ENCODE measurements at places on chromosomes 11 and 22.

DNA sequence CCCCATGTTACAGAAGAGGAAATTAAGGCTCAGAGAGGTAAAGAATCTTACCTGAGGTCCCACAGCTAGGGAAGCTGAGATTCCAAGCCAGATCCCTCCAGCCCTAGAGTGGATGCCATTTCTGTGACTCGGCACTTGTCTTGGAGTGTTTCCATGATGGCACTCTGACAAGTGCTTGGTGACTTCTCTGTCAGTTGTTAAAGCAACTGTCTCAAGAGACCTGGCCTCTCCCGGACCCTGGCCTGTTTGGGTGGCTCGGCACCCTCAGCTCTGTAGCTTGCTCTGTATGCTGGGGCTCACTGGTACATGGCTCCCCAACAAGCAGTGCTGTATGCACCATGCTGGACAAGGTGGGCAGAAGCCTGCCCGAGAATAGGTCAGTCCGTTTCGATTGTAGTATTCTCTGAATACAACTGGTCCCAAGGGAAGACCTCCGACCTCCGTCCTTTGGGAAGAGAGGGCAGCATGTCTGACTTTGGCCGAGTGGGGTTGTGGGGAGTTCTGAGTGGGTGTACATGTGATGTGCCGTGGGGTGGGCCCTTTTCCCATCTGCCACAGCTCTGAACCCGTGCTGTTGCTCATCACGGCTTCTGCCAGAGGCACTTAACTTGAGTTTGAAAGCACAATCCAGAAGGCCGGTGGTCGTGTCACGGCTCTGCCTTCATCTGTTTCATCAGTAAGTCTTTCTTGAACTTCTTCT, 12.4 kb downstream of the ACO2 start:
- no peak for DNase-seq

- DNase-seq, result no peak
These were observed 52.5 kb upstream of the PRDM11 start for GRCh38 chr11:45093761-45094455.

DNA sequence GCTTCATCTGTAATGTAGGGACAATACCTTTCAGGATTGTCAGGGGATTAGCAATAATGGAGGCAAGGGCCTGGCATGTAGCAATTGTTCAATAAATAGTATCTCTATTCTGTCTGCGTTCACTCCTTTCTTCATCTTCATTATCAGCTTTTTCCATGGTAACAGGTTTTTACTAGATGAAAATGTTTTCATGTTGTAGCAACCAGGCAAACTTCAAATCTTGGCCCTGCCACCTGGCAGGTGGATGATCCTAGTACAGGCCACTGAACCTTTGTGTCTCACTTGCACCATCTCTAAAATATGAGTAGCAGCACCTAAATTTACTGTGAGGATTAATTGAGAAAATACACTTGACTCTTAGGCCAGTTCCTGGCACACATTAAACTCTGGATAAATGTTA, 83.4 kb downstream of the SWAP70 start:
- no peak for DNase-seq

- peak; percentile 96 for DNase-seq
These were observed 61.9 kb downstream of the BMAL1 start for GRCh38 chr11:13339195-13340153.

- DNase-seq, result peak; percentile 43
These were observed 22.4 kb downstream of the XRRA1 start for GRCh38 chr11:74926304-74927030.

GRCh38 chr11:132540581-132540980, 991.7 kb downstream of the OPCML start:
- DNase-seq, result no peak

- DNase-seq, result peak; percentile 67
These were observed 56.2 kb upstream of the ARHGAP42 start for GRCh38 chr11:100630898-100631297.

GRCh38 chr11:19829109-19829837, 116.6 kb downstream of the NAV2 start:
- DNase-seq, result no peak

GRCh38 chr11:15434529-15434928, 319.8 kb downstream of the INSC start:
- DNase-seq, result no peak

DNA sequence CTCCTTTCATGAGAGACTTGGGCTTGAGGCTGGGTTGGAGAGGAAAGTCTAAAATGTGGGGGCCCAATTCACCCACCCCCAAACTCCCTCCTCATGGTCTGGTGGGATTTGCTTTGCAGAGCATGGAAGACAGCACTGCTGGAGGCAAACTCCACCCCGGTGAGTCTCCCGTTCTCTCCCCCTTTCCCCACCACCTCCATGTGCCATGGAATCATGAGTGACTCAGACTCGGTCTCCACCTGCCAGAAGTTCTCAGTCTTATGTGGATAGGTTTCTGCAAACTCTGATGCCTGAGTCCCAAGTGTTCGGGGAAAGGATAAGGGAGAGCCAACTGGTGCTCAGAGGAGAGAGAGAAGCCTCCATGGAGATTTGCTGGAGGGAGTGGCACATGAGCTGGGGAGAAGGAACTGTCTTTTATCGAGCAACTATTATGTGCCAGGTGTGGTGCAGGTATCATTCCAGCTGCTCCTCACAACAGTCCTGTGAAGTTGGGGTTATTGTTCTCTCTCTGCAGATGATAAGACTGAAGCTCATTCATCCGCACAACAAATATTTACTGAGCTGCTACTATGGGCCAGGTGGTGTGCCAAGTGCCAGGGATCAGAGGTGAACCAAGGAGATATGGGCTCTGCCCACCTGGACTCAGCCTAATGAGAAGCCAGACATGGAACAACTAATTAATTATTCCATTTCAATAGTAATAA, 6.6 kb downstream of the PLEKHB1 start:
- DNase-seq, result no peak
